Spinal cord (tissue), 10 donors: ENCODE measurements at places on chromosomes 13 and 19.

DNA sequence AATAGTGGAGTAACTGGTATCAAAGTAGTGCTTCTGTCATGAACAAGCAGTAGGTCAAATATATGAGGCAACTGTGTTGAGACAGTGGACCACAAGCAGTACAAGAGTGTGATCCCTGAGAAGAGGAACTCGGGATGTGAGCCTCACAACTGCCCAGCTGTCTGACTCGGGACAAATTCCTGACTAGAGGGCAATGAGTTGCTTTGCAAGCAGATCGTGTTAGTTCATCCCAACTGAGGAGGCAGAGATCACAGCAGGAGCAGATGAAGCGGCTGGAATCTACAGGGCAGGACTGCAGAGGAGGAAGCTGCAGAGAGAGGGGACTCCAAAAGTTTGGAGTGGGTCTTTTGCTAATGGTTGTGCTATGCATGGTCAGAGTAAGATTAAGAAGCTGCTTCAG lies 741.1 kb downstream of the DIAPH3 start:
- DNase-seq = no peak

GRCh38 chr13:96816261-96816660 lies 178.0 kb downstream of the OXGR1 start:
- DNase-seq = no peak

DNA sequence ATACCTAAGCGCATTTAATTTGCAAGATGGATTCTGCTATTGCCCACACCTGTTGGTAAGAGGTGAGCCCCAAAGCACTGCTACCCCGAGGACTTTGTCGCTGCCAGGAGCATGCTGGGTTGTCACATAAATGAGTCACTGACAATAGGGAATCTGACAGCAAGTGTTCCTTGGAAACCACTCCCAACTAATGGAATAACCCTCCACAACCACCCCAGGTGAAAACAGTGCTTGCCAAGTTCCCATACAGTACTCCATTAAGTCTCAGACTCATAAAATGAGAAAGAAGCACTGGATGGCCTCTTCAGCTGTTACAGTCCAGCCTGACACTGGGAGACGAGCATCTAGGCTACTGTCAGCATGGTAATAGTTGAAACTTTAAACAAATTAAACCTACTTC lies 108.6 kb downstream of the EFNB2 start:
- DNase-seq = no peak

GRCh38 chr13:79481685-79482052 lies 714 bp downstream of the NDFIP2 start:
- peak; percentile 4 for DNase-seq

- DNase-seq = peak; percentile 83
Observed at GRCh38 chr13:23921451-23921888, 24.2 kb upstream of the C1QTNF9B start.

DNA sequence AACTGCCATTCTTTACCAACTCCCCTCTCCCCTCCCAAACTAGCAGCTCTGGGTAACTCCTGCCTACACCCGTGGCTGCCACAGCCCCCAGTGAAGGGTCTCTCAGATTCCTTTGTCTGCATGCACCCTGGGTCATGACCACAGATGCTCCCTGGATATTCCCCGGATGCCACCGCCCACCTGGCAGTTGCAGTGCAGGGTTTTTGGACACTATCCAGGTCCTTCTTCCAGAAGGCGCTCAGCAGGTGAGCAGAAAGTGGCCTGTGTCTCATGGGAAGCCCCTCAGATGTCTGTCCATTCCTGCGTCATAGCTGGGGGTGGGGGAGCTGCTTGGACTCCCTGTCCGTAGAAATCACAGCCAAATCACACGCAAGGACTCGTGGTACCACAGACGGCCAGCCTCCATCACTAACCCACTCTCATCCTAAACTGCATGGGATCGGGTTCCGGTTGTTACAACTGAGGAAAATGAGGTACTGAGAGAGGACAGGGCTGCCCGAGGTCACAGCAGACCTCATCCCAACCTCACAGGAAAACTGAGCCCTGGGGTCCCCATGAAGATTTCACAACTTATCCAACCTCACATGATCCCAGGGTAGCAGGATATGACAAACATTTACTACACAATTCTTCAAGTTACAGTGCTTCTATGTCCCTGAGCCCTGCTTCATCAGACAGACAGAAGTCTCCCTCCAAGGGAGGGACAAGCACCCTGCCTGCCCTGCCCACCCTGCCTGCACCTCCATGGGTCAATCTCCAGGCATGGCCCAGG lies 38.6 kb downstream of the ELL start:
- DNase-seq = no peak

DNA sequence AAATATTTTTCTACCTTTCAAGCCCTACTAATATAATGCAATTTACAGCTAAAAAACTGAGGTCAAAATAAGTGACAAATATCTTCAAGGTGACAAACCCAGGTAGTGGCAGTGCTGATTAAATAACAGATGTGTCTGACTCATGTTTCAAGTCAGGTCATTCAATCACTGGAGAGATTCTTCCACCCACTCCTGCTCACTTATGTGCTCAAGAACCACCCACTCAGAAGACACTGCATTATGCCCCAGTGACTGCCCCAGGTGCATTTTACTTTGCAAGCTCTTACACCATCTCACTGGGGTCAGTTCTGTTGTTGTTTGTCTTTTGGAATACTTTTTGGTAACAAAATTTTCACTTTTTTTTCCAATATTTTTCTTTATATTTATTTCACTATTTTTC lies 2.2 kb downstream of the ZNF100 start:
- no peak for DNase-seq

GRCh38 chr19:51737924-51738323 lies 13.8 kb downstream of the FPR1 start:
- no peak for DNase-seq

- peak; percentile 47 for DNase-seq
Observed at GRCh38 chr19:14915116-14915515, 26.2 kb upstream of the OR7C2 start.

DNA sequence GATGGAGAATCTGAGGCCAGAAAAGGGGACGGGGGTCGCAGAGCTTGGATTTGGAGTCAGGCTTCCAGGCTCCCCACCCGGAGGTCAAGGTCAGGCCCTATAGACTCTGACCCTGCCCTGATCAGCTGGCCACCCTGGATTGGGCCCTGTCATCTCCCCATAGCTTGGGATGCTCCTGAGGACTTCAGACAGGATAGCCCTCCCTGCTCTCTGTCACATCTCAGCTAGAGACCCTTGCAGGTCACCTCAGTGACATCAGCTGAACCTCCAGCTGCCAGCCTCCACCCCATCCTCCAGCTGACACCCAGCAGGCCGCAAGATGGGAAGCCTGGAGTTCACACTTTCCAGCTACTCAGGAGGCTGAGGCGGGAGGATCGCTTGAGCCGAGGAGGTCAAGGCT lies 2.8 kb upstream of the TPM4 start:
- DNase-seq = no peak

DNA sequence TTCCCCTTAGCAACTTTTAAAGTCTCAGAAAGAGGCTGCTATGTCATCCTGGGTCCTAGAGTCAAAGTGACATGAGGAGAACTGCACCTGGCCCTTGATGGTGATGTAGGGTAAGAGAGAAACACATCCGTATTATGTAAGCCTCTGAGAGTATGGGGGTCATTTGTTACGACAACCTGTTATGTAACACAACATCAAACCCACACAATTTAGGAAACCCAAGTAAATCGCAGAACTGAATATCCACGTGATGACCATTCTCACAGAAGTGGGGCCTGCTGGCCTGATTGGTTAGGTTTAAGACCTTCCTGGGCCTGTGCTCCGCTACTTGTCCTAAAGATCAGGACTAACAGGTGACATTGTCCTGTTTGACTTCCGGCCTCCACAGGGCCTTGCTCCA lies 15.3 kb upstream of the B3GLCT start:
- no peak for DNase-seq

GRCh38 chr13:21402586-21403307 lies 56.4 kb downstream of the ZDHHC20 start:
- DNase-seq = no peak

GRCh38 chr19:5172859-5173630 lies 167.6 kb downstream of the PTPRS start:
- DNase-seq = no peak

DNA sequence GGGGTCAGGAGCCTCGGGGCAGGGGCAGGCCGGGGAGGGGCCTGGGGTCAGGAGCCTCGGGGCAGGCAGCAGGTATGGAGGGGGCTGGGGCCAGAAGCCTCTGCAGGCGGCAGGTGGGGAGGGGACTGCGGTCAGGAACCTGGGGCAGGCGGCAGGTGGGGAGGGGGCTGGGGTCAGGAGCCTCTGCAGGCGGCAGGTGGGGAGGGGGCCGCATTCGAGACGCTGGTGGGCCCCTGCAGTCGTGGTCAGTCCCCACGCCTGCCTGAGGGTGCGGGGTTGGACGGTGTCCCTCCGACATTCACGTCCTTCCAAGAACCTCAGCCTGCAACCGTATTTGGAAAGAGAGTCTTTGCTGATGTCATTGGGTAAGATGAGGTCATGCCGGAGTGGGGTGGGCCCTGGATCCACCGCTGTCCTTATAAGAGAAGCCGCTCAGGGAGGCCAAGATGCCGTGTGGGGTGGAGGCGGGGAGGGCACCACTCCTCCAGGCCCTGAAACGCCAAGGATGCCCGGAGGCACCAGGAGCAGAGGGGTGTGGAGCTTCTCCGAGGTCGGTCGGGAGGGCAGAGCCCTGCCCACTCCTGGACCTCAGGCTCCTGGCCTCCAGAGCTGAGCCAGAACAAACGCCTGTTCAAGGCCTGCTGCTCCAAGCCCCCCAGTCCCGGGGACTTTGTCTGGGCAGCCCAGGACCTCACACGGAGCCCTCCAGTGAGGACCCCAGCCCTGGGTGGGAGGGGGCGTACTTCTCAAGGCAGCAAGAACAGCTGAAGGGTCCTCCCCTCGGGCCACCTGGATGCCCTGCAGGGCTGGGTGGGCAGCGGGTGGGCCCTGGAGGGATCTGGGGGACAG lies 30.1 kb downstream of the PIP5K1C start:
- peak; percentile 70 for DNase-seq

DNA sequence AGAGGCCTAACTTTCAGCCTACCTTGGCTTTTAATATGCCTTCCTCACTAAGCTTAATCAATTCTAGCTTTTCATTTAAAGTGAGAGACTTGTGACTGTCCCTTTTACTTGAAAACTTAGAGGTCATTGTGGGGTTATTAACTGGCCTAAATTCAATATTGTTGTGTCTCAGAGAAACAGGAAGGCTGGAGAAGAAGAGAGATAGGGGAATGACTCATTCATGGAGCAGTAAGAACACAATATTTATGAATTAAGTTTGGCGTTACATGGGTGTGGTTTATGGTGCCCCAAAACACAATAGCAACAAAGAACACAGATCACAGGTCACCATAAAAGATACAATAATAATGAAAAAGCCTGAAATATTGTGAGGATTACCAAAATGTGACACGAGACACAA lies 612.1 kb downstream of the TBC1D4 start:
- DNase-seq = no peak

GRCh38 chr13:75426421-75426820 lies 55.5 kb downstream of the TBC1D4 start:
- DNase-seq = no peak
